GM19239 (cell line): ENCODE measurements at places on chromosomes 16 and 17.

DNA sequence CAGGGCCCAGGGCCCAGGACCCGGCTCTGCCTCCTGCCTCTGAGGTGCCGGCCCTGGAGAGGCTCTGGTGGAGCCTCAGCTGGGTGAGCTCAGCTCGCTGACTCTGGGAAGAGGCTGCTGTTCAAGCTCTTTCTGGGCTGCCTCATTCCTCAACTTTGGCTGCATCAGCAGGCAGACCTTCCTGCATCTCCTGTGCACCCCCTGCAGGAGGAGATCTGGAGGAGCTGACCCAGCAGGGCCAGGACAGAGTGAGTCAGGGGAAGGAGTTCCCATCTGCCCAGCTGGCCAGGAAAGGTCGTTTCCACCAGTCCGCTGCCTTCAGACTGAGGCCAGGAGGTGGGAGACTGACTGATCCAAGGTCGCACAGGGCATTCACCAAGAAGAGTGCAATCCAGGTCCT, 10.7 kb downstream of the CRHR1 start:
- DNase-seq, result no peak

DNA sequence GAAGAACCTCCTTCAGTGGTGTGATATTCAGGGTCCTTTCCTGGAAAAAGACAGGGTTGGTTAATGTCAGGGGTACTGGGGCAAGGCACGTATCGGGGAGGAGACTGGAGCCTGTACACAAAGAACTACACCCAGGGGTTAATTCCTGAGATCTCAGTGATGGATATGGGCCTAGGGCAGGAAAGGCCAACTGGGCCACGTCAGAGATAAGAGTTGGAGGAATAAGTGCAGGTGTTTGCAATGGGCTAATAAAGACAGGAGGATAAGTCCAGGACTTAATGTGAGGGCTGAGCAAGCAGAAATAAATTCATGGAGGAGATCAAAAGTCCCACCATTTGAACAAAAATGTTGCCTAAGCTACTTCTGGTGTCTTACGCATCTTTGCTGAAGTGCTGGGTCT, 10.4 kb upstream of the HERPUD1 start:
- DNase-seq, result no peak

- no peak for DNase-seq
Observed at GRCh38 chr17:70499067-70499786, 329.9 kb downstream of the KCNJ2 start.

GRCh38 chr17:4800462-4801196, 1.5 kb downstream of the C17orf114 start:
- DNase-seq, result no peak

GRCh38 chr16:70635336-70636016, 10.9 kb upstream of the IL34 start:
- no peak for DNase-seq

DNA sequence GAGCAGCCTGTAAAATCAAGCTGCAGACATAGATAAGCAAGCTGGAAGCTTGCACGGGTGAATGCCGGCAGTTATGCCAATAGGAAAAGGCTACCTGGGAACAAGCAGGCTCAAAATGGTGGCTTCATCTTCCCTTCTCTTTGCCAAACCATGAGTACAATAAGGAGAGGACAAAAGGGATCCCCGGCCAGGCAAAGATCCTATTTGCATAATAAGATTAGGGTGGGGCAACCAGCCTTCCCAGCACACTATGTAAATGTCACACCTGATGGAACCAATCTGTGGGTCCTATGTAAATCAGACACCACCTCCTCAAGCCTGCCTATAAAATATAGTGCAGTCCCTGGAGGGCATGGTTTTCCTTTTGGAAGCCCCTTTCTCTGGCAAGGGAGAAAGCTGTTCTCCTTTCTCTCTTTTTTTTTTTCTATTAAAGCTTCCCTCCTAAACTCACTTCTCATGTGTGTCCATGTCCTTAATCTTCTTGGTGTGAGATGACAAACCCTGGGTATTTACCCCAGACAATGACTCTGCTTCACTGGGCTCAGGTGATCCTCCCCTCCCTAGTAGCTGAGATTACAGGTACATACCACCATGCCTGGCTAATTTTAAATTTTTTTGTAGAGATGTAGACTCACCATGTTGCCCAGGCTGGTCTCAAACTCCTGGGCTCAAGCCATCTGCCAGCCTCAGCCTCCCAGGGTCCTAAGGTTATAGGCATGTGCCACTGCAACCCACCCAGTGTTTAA, 44.2 kb downstream of the PSMD12 start:
- DNase-seq, result no peak

GRCh38 chr16:4257646-4258556, 14.9 kb downstream of the TFAP4 start:
- no peak for DNase-seq

DNA sequence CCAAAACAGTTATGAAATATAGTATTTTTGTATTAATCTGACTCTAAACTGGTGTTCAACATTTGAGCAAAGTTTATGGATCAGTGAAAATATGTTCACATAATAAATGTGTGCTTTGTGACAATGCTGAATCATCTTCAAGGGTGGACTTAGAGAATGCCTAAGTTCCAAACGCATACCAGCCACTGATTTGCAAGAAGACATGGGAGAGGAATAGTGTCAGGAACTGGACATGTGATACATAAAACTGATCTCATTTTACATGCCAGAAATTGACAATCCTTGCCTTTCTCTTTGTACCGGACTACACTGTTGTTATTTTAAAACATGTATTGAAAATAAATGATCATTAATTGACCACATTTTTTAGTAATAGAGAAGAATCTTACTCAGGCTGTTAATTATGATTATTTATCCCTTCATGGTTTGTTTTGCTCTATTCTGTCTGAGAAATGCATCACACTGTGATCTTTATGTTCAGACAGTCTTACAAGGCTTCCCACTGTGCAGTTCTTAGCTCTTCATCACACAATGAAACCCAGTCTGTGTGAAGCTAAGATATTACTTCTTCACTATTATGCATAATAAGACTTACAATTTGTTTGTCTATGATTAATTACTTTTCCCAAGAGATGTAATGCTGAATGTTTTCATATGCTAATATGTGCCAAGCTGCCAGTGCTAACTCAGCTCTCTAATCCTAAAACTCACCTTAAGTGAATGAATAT, 1180.6 kb upstream of the CDH8 start:
- no peak for DNase-seq

DNA sequence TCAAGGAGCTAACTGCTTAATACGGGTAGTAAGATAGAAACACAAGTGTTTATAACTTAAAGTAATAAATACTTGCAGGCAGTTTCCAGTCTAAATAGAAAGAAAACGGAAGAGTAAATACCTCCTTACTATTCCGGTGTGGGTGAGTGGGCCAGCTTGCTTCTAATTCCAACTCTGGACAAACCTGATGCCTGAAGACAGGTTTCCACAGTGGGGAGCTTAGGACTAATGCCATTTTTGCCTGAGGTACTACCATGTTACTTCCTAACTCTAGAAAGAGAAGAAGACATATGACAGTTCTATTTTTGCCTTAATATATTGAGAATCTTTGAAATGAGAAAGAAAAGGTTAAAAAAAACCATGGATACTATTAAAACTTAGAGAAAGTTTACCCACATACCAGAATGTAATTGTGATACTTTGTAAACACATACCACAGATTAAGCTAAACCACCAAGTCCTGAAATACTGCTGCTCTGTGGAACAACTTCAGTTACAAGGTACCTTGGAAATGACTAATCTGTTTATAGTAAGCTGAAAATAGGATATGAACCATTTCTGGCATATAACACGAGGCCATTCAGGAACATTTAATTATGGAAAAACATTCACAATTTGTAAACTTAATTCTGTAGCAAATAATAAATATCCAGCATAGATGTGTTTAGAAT, 70.2 kb downstream of the ZZEF1 start:
- DNase-seq, result no peak

- no peak for DNase-seq
Observed at GRCh38 chr16:76535-77272, 1.3 kb upstream of the MPG start.

DNA sequence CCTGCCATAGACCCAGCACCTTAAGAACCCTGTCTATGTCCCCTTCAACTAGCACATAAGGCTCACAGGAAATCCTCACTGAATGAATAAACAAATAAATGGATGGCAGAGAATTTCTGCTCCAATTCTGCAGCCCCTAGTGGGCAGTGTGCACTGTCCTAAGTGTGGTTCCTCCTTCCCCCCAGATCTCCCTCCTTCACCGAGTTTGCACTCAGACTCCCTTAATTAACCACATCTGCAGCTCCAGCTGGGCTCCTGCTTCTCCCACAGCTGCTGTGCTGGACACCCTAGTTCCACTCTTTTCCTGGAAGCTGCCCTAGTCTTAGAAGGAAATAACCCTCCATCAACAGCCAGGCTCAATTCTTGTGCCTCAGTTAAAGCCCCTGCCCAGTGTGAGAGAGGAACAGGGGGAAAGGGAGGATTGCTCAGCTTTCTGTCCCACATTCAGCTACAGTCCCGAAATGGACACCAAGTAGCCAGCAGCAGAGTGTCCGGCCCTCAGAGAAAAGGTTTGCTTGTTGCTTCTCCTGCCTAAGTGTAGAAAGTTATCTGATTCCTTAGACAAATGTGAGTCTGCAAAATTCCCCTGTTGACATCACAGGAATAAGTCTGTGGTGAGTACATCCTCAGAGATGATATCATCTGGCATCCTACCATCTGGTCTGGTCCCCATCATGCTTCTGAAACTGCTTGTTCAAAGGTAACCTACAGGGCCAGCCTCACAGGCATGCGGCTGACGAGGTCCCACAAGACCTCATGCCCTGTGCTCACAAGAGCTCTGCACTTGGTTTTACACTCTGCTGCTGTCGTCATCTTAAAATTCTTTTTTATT, 12.3 kb downstream of the LRRC3C start:
- DNase-seq, result no peak
